ENCODE measurements at places on chromosomes 16 and 17.

DNA sequence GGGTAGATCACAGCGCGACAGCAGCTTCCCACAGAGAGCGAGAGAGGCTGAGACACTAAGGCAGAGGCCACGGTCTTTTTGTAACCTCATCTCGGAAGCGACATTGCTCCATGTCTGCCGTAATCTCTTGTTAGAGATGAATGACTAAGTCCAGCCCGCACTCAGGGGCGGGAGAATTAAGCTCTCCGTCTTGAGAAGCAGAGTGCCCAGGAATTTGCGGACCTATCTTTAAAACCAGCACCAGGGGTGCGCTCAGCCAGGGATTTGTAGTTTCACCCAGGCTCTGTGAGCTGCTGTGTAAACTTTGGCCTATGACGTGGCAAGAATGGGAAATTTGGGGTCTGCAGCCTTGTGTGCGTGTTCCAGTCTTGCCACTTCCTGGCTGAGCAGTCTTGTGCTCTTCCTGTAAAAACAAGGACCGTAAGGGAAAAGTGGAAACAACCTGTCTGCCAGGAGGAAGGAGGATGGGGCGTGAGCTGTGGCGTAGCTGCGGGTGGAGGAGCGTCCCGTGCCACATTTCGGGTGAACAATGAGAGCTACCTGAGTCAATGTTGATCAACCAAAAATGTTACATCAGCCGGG is 16.0 kb upstream of the JPH3 start:
- DNase-seq = no peak

- no peak for DNase-seq
These were observed 1.7 kb upstream of the NLRP1 start for GRCh38 chr17:5585836-5586521.

DNA sequence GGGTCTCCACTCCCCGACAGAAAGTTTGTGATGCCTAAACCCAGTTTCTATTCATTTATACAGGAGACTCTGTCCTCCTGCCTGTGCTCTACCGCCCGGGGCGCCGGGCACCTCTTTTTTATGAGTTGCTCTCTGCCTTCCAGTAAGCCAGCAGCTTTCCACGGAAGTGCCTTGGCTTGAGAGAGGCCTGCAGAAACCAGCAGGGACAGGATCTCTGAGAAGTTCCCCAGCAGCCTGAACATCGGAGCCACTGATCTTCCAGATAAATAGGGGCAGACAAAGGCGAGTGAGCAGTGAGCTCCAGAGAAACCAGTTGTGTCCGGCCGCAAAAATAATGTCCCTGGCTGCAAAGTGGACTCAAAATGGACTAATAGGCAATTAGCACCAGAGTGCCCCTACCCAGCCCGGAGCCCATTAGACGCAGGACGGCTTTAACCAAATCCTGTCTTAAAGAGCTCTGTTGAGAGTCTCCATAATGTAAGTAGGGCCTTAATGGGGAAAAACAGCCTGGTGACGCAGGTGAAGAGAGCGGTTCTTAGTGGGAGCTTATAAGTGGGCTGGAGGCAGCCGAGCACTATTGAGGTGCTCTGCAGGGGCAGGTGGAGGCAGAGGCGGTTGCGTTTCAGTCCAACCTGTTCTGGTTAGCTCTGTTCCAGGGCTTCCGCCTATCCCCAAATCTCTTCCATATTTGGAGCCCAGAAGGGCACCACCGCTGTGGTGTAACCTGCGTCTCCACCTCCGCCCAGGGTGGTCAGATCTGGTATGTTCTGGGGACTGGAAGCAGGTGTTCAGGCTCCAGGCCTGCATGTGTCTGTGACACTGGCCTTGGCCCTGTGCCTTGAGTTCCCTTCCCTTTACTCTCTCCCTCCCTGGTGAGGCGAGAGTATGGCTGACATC is 74.1 kb downstream of the NT5M start:
- DNase-seq = no peak

DNA sequence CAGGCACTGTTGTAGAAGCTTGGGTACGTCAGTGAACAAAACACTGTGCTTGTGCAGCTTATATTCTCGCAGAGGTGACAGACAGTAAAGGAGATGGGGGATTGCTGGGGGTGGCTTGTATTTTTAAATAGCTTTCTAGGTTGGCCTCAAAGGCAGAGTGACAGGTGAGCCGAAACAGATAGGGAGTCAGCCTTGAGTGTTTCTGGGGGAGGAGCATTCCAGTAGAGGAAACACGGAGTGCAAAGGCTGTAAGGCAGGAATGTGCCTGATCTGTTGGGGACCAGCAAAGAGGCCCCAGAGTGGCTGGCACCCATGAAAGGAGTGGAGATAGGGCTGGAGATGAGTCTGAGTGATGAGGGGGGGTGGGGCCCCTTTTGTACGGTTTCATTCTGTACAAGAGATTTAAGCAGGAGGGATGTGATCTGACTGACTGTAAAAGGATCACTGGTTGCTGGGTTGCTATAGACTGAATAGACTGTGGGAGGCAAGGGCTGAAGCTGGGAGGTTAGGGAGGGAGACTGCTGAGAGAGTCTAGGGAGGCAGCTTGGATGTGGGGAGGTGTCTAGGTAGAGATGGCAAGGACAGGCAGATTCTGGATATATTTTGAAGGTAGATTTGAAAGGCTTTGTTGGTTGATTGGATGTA is 15.2 kb downstream of the NUP93 start:
- no peak for DNase-seq

GRCh38 chr17:42759982-42760651 is 910 bp upstream of the RAMP2 start:
- no peak for DNase-seq

DNA sequence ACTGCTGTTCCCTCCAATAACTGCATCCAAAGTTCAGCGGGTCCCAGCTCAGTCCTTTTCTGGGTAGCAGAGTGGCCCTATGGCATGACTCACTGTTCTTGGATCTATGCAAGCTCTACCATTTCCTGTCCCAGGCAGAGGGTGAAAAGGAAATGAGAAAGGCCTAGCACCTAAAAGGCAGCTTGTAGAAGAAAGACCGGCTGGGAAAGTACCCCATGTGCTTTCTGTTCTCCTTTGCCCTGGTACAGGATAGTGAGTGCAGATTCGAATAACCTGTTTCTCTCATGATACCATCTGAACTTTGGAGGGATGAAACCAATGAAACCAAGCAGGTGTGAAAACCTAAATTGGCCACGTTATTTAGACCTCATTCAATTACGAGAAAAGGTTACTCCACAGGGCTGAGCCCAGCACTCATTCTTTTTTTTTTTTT is 12.7 kb upstream of the HASPIN start:
- peak; percentile 36 for DNase-seq

- DNase-seq = no peak
These were observed 576 bp downstream of the ZNF768 start for GRCh38 chr16:30525844-30526136.

DNA sequence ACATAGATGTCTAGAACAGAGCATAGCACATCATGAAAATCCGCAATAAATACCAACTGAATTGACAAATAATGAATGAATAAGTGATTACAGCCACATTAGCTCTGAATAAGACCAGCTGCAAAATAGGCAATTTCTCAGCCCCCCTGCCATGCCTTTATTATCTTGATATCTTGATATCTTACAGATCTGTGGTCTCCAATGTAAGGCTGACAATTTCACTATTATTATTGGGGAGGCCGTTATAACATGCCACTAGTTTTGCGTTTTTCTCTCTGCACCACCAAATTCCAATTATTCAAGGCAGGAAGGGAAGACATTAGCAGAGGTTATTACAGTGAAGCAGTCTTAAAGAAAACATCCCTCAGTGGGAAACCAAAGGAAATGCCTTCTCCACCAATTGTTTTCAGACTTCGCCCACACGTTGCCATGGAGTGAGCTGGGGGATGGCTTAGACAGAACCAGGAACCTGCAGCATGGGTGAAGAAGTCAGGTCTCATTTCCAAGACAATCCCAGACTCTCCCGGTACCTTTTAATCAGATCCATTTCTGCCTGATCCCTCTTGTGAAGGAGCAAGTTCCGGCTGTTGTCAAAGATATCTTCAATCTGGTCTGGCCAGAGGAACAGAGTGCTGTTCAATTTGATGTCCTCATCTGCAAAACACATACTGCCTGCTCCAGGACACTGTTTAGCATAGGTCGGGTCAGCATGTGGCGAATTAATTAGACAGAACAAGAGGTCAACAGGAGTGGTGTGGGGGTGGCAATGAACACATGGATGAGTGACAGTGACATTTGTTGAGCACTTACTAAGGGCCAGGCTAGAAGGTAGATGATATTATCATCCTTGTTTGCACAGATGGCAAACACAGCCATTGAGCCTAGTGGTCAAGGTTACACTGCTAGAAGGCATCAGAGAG is 46.4 kb downstream of the DNAH3 start:
- peak; percentile 23 for DNase-seq

- peak; percentile 68 for DNase-seq
These were observed 43.9 kb downstream of the CHD9 start for GRCh38 chr16:53098526-53099317.

DNA sequence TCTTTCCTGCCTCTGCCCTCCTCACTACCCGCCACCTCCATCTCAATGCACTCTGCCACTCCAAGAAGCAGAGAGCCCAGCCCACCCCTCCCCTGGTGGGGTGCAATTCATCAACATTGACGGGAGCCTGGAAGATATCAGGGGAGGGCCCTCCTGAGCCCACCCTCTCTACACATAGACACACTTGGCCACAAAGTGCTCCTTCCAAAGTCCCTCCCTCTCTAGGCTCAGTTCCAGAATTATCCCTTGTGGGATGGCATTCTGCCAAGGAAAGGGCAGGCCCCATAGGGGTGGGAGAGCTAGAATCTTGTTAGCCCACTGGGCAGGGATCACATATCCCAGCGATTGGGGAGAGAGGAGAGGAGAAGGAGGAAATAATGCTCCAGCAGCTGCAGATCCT is 66.2 kb downstream of the TMEM132E start:
- DNase-seq = no peak

DNA sequence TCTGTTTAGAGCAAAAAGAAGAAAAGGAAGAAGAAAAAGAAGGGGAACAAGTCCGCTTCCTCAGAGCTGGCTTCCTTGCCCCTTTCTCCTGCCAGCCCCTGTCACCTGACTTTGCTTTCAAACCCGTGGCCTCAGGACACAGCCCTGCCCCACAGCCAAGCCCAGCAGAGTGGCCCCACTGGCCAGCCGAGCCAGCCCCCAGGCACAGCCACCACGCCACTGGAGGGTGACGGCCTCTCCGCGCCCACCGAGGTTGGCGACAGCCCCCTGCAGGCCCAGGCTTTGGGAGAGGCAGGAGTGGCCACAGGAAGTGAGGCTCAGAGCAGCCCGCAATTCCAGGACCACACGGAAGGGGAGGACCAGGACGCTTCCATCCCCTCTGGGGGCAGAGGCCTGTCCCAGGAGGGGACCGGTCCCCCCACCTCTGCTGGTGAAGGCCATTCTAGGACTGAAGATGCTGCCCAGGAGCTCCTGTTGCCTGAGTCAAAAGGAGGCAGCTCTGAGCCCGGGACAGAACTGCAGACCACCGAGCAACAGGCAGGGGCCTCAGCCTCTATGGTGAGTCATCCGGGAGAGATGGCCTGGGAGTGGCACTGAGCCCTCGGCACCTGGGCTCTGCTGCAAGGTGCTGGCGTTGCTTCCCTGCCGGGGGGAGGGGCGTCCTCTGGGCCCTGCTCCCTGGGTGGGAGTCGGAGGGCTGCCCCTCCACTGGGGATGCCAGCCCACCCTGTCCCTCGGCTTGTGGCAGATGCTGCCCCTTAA is 27.3 kb downstream of the RNF213 start:
- DNase-seq = no peak

GRCh38 chr16:88639231-88640038 is 1.1 kb downstream of the IL17C start:
- DNase-seq = no peak

GRCh38 chr16:19589771-19590302 is 34.3 kb downstream of the VPS35L start:
- no peak for DNase-seq

Measured in GDM1 (cell line).